ENCODE measurements at places on chromosomes 6 and 20.

GRCh38 chr6:37077905-37078296 lies 72.4 kb downstream of the FGD2 start:
- no peak for DNase-seq

- no peak for DNase-seq
These were observed 3.2 kb upstream of the ANKRD60 start for GRCh38 chr20:58231683-58232082.

DNA sequence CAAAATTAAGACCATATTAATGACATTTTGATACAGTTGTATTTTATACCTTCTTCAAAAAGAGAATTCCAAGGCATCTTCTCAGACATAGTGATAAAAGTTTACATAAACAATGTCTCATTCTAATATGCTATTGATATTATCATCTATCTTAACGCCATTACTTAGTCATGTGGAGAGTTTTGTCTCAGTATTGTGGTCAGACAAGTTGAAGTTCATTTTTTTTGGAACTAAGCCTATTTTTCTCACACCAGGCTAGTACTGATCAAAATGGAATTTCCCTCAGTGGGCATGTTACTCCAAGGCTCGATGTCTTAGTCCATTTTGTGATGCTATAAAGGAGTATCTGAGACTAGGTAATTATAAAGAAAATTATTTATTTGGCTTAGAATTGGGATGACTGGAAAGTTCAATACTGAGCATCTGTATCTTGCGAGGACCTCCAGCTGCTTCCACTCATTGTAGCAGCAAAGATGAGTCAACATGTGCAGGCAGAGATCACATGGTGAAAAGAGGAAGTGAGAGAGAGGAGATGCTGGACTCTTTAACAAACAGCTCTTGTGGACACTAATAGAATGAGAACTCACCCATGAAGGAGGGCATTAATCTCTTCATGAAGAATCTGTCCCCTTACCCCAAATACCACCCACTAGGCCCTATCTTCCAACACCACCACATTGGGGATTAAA lies 825.5 kb upstream of the MANEA start:
- DNase-seq = no peak

- DNase-seq = no peak
These were observed 55.1 kb upstream of the PHIP start for GRCh38 chr6:79133173-79133572.

Measured in activated T-helper 1 cell treated with Interleukin-2 at 50 U/mL for 16 hours (primary cell).